ENCODE measurements at places on chromosomes 16 and 17.

GRCh38 chr17:78991906-78992532 is 12.3 kb upstream of the LGALS3BP start:
- no peak for DNase-seq

DNA sequence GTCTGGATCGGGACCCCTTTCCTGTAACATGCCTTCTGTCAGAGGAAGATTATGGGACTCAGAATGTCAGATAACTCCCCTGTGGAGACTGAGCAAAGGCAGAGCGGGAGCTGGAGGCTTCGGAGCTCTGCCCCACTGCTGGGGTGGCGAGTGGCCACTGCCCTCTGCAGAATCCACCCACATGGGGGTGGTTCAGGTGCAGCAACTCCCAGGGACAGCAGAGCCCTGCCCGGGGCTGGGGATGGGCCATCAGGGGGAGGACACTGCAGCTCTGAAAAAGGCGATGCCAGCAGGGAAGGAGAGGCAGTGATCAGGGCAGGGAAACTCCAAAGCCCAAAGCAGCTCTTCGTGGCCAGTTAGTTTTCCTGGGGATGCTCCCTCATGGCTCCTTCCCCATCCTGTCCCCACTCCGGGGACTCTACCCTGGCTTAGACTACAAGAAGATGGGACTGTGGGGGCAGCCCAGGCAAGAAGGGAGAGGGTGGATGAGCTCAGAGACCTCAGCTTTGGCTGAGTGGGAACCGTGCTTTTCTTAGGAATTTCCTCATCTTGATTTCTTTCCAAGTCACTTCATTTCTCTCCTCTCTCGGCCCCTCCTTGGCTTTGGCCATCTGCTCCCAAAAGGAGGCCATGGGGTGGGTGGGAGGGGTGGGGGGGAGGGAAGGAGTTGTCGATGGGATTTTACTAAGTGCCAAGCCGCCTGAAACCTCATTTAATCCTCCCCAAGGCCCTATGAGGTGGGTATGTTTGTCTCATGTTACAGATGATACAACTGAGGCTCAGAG is 4.0 kb downstream of the CA4 start:
- DNase-seq = no peak

DNA sequence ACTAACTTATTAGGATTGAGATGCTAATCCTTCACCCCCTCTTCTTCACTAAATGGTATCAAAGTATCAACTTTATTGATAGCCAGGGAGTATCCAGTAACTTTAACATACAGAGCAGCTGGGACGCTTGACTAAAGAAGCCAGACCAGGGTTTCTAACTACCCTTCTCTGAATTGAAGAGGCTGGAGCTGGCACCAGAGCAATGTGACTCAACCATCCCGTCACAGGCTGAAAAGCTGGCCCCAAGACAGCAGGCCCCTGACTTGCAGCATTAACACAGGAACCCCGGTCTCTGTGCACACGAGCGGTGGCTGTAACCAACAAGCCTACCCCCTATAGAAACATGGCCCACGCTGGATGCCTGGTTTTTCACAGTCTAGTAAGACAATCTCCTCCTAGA is 59.8 kb downstream of the ANKFN1 start:
- DNase-seq = no peak

- DNase-seq = no peak
These were observed 59.5 kb upstream of the CACNG4 start for GRCh38 chr17:66904760-66905624.

- DNase-seq = no peak
These were observed 1.7 kb downstream of the SLC25A10 start for GRCh38 chr17:81713556-81714411.

DNA sequence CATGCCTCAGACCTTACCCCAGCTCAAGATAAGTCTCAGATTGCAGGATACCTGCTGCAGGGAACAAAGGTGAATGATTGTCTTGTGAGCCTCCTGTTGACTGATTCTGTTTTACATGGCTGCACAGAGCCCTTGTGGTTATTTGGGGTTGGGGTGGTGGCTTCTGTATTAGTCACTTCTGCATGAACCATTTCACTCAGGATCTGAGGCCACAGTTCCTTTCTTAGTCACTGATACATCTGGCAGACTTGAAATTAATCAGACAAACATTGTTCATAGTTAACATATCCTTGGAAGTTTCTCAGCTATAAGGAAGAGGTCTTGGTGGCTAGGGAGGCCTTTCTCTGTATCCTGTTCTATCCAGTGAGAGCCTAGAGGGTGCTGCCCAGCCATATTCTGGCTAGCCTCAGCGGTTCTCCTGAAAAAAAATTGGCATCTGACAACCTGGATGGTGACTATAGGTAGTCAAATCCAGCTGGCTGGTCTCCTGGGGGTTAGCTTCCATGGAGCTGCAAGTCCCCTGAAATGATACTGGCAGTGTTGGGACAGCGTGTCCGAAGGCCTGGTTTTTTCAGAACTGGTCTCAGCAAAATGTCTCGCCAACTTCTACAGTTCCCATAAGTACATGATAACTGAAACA is 8.4 kb upstream of the PLK1 start:
- no peak for DNase-seq

DNA sequence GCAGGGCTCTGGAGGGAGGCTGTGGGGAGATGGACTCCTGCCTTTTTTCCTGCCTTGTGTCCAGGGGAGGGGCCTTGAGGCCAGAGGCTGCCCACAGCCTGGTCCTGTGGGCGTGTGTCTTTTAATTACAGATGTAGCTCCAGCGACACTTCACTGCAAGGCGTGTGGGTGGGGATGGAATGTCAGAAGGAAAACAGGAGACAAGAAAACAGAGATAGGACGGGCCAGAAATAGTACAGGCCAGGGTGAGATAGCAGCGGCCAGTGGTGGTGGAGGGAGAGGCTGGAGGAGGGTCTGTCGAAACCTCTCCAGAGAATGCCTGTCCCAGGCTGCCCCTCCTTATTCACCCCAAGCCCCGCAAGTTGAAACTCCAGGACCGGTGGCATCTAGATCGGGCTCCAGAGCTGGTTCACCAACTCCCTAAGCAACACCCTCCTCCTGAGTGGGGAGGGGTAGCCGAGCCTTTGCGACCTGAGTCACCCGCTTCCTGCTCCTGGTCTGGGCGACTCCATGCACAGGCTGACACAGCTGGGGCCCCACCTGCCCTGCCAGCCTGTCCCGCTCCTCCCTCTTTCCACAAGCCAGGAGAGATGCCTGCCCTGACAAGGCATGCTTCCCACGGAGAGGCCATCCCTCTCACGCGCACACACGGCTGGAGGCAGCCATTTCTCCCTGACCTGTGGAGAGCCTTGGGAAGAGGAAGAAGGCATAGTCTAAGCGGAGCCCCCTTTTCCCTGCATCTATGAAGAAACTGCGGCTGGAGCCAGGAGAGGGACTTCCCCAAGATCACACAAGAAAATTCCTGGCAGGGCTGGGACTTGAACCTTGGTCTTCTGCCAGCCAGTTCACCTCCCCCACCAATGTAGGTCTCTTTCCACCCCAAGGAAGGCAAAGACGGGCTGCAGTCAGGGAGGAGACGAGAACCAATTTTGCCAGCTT is 6.6 kb upstream of the JUP start:
- no peak for DNase-seq

- no peak for DNase-seq
These were observed 210.0 kb downstream of the MAP2K4 start for GRCh38 chr17:12230481-12231354.

DNA sequence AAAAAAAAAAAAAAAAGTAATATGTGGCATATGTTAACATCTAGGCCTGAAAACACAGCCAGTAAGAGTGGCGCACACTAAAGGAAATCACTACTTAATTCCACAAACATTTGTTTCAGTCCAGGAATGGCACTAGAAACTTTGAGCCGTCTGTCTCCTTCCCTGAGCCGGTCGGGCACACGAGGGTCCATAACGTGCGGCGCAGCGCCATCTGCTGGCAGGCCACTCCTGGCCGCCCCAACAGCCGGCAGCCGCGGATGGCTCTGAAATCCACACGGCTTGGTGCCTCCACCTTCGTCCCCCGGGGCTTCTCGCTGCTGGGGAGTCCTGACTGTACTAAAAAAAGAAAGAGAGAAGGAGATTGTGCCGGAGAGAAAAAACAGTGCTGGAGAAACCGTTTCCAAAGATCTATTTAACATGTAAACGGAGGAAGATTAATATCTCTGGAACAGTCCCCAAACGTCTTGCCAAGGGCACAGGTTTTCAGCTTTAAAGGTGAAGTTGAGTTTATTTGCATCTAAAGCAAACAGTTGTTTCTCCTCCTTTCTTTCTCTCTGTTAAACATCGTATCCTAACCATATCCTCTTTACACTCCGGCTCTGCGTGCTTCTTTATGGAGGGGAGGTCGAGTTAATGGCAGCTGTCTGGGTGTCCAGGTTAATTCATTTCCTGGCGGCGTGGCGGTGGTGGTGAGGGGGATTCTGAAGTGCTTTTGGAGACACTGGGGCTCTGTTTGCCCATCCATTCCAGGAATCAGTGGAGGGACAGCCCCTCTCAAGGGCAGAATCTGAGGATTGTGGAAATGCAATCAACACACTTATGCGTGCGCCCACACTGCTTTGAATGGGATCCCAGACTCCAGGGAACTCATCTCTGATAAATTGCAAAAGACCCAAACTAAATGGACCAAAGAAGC is 611.3 kb upstream of the SALL1 start:
- peak; percentile 63 for DNase-seq

DNA sequence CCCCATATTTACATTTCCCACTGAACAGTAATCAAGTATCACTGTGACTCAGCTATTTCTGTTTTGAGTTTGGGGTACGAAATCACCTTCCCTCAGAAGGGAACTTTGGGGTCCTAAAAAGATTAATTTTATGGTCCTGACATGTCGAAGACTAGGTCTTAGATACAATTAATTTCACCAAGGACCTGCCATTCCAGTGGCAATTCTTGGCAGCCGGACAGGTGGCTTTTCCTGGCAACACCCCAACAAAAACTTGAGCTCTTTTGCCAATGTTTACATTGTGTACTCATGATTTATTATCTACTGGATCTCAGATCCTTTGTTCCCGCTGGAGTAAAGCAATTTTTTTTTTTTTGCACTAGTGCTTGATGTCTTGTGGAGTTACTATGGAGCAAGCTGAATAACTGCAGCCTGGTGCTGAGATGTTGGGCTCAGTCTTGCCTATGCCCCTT is 14.4 kb downstream of the SLFN5 start:
- DNase-seq = peak; percentile 20

DNA sequence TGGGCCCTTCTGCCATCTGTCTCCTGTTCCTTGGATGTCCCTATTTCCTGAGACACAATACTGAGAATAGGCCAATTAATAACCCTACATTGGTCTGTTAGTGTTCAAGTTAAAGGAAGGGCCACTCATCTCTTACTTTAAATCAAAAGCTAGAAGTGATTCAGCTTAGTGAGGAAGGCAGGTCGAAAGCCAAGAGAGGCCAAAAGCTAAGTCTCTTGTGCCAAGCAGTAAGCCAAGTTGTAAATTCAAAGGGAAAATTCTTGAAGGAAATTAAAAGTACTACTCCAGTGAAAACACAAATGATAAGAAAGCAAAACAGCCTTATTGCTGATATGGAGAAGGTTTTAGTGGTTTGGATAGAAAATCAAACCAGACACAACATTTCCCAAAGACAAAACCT is 28.8 kb downstream of the ANKFN1 start:
- no peak for DNase-seq

DNA sequence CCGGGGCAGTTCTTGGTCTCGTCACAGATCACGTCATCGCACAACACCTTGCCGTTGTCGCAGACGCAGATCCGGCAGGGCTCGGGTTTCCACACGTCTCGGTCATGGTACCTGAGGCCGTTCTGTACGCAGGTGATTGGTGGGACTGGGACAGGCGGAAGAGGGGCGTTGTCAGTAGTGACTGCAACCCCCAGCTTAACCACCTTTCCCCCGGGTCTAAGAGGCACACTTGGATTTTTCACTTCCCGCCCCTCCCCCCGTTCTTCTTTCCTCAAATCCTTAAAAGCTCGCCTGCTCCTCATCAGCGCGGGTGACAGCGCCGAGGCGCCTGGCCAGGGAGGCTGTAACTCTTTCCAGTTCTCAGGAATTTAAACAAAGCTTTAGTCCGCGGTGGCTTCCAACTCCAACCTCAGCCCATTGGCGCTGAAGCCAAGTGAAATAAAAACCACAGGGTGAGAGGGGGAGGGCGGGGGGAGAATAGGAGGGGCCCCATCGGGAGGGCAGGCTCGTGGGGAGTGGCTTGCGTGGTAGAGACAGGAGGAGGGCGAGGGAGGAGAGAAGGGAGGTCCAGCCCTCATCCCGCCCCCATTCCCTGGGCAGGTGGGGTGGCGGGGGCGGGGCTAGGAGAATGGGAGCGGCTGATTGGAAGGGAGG is 1.5 kb downstream of the COL1A1 start:
- DNase-seq = peak; percentile 85

DNA sequence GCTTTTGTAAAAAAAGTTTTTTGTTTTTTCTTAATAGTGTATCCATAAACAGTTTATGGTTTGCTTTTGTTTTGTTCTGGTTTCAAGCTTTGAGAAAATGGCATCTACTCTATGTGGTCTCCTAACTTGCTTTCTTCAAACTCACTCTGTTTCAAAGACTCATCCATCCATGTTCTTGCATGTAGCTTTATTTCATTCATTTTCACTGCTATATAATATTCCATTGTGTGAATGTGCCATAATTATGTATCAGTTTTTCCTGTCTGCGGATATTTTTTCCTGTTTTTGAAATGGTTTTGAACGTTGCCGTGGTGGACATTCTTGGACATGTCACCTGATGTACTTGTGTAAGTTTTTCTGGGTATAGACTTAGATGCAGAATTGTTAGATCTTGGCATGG is 39.1 kb downstream of the MGAT5B start:
- no peak for DNase-seq

- no peak for DNase-seq
These were observed 74.1 kb downstream of the NTN1 start for GRCh38 chr17:9095390-9095789.

- DNase-seq = peak; percentile 33
These were observed 122.4 kb upstream of the NUDT7 start for GRCh38 chr16:77599793-77600415.

DNA sequence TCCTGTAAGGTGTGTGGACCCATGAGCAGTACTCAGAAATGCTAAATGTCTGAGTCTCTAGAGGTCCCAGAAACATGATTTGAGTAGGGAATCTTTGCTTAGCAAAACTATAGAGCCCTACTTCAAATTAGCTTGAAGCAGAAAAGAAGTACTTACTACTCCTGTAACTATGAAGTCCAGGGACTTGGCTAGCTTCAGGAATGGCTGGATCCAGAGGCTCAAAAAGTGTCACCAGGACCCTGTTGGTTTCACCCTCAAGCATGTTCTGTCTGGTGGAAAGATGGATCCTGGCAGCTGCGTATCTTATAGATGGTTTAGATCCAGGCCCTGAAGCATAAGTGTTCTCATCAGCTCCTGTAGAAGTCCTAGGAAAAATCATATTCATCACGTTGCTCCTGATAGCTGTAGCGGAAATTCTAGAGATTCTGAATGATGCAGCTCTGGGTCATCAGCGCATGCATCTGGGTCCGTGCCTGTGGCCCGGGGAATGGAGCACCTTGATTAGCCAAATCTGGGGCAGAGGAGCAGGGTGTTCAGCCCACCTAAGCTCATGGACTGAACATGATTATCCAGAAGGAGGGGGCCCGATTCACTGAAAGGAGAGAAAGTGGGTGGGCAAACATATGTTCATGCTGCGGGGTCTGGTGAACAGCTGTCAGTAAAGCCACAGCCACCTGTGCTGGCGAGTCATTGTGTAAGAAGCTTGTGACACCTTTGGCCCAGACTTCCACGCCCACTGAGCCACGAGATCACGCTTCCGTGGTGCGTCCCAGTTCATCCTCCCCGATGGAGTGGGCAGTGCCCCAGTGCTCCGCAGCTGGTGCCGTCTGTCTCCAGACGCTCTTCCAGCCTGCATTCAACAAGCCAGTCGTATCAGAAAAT is 260.6 kb downstream of the CPPED1 start:
- no peak for DNase-seq

- no peak for DNase-seq
These were observed 6.2 kb downstream of the VAT1L start for GRCh38 chr16:77794586-77794985.

GRCh38 chr17:81508639-81509206 is 3.9 kb downstream of the ACTG1 start:
- no peak for DNase-seq
